ENCODE measurements at places on chromosomes 4 and X.

DNA sequence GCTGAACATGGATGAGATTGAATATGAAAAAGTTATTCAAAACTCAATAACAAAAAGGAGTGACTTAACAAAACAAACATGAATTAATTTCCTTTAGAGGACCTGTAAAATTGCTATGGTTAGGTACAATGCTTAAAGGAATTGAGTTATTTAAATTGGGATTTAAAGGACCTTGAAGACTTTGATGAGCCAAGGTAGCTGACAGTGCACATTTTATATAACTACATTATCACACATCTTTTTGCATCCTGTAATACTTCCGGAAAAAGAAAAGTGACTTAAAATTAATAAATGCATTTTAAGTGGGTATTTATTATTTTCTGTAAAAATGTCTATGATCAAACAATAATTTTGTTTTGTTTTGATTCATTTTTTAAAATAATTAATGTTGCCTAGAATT, 964.8 kb upstream of the SLIT2 start:
- DNase-seq = no peak

- no peak for DNase-seq
Observed at GRCh38 chr4:1940566-1940965, 68.2 kb downstream of the NELFA start.

- DNase-seq = no peak
Observed at GRCh38 chr4:48228949-48229348, 40.7 kb downstream of the TEC start.

- DNase-seq = no peak
Observed at GRCh38 chrX:111662292-111662691, 18.7 kb upstream of the ALG13 start.

- no peak for DNase-seq
Observed at GRCh38 chr4:106588891-106589290, 220.3 kb upstream of the GIMD1 start.

DNA sequence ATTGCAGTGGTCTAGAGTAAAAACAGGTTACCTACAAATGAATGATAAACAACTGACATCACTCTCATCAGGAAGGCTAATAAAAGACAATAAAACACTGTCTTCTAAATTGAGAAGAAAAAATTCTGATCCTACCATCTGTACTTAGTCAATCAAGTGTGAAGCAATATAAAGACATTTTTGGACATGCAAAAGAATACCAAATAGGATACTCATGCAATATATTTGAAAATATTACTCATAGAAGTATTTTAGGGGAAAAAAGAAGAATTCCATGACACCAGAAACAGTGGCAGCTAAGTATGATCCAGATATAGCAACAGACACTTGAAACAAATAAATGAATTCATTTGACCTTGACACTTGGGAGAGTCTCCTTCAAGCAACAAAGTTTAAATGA, 63.8 kb upstream of the FAM120C start:
- no peak for DNase-seq

DNA sequence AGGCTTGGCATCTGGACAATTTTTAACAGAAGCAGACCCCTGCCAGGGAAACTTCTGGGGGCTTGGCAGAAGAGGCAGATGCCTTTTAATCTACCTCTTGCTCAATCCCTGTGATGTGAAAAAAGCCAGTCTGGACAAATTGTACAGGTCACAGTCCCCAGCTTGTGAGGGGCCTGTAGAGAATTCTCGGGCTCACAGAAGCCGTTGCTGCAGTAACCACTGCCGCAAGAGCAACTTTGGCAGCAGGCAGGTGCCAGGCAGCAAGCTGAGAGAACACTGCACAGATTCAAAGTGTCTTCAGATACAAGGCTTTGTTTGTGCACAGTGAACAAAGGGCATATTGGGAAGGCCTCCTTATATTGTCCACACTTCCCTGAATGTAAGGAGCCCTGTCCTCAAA, 11.7 kb downstream of the GPKOW start:
- peak; percentile 71 for DNase-seq

GRCh38 chrX:107465932-107466620, 16.6 kb downstream of the FRMPD3 start:
- no peak for DNase-seq

DNA sequence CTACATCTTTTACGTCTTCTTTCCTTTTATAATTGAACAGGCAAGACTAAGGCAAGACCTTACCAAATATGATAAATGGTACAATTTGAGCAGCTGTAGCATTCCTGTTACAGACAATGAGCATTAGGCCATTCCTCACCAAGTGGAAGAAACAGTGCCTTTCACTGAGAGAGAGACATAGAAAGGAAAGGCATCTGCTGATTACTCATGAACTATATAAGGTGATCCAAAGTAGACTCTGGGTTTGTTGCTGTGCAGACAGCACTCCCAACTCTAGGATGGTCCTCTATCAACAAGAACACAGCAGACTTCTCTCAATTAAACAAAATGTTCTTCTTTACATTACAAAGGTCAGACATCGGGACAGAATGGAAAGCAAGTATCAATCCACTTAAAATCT, 91.9 kb downstream of the FAM13A start:
- DNase-seq = no peak

- DNase-seq = peak; percentile 65
Observed at GRCh38 chr4:152679414-152680281, at the start of gene TMEM154. Gene TMEM154, minus strand, starts transcription at chr4:152679997. Its CDS starts 64 bp downstream, at chr4:152679933.

- DNase-seq = no peak
Observed at GRCh38 chrX:10656214-10656613, 35.8 kb upstream of the MID1 start.

GRCh38 chrX:40108959-40109287, 11.2 kb upstream of the BCOR start:
- peak; percentile 79 for DNase-seq

DNA sequence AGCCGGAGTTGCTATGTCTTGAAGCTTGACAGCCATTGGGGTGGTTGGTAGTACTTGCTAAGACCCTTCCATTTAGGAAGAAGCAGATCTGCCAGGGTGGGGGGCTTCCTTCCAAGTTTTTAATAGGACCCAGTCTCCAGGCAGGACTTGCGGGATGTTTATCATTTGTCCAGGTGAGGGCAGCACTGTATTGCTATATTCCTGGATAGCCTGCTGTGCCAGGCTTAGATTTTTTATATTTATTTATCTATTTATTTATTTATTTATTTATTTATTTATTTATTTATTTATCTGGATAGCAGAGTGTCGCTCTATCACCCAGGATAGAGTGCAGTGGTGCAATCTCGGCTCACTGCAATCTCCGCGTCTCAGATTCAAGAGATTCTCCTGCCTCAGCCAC, 87.4 kb upstream of the CT45A1 start:
- no peak for DNase-seq

Measured in head of caudate nucleus (tissue), 42 donors.